ENCODE measurements at places on chromosomes 4 and X.

DNA sequence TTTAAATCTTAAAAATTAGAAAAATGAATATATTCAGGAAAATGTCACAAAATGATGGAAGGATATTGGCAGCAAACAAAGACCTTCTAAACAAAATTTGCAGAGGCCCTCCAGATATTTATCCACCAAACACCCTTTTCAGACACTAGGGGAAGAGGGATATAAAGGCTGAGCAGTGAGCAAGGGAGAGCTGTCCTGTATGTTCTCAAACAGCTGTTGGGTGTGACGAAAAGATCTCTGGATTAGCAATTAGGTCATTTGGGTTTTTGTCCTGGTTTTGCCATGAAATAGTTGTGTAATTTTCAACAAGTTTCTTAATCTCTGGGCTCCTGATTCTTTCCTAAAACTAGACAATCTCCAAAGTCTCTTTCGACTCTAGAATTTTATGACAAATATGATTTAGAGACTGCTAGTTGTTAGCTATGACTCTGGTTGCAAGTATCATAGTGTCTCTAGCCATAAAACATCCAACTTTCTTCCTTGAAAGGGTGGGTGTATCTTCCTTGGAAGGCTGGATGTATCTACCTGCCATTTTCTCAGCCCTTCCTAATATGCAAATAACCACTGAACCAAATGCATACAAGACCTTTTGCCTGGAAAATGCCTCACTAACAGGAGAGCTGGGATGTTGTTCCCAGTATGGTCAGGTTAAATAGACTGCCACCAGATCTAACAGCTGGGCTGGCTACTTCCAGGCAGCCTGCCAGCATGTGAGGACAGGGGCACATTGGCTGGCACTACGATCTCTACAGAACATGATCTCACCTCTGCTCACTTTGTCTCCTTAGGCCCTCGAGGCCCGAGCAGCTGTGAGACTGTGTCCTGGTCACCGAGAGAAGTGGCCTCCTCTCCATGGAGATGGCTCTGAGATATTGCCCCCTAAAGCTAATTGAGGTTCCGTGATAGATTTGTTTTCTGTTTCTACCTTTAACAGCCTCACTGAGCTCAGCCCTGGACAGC is 225.5 kb upstream of the JADE1 start:
- no peak for DNase-seq

GRCh38 chr4:147217655-147218054 is 263.2 kb upstream of the EDNRA start:
- DNase-seq = no peak

DNA sequence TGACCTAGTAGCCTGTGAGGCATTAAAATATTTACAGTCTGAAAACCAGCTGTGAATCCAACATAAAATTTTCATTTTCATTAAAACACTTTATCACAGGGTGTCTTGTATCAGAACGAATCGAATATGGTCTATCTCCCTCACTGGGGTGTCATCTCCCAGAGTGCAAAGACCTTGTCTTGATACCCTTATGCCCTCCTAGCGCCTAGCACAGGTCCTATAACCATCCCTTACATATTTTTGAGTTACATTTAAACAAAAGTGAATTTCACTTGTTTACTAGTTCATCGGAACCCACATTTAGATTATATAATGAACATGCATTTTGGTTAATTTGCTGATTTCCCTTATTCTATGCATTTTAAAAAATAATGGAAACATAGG is 14.0 kb downstream of the DIPK2B start:
- DNase-seq = no peak

GRCh38 chr4:56860781-56861180 is 39.3 kb upstream of the SPINK2 start:
- DNase-seq = no peak

- DNase-seq = no peak
These were observed 24.3 kb downstream of the RGS12 start for GRCh38 chr4:3317011-3317655.

- no peak for DNase-seq
These were observed 430.1 kb downstream of the GABRG1 start for GRCh38 chr4:45693746-45694145.

DNA sequence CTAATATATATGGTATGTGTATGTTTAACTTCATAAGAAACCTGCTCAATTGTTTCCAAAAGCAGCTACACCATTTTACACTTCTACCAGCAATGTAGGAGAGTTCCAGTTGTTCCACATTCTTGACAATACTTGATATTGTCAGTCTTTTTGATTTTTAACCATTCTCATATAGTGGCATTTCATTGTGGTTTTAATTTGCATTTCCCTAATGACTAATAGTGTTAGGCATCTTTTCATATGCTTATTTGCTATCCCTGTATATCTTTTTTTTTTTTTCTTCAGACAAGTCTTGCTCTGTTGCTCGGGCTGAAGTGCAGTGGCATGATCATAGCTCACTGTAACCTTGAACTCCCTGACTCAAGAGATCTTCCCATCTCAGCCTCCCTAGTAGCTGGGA is 58.2 kb upstream of the TRIM2 start:
- no peak for DNase-seq

- no peak for DNase-seq
These were observed 119.3 kb upstream of the CLNK start for GRCh38 chr4:10803713-10804343.

GRCh38 chr4:145279122-145279960 is 99.0 kb upstream of the OTUD4 start:
- DNase-seq = no peak

DNA sequence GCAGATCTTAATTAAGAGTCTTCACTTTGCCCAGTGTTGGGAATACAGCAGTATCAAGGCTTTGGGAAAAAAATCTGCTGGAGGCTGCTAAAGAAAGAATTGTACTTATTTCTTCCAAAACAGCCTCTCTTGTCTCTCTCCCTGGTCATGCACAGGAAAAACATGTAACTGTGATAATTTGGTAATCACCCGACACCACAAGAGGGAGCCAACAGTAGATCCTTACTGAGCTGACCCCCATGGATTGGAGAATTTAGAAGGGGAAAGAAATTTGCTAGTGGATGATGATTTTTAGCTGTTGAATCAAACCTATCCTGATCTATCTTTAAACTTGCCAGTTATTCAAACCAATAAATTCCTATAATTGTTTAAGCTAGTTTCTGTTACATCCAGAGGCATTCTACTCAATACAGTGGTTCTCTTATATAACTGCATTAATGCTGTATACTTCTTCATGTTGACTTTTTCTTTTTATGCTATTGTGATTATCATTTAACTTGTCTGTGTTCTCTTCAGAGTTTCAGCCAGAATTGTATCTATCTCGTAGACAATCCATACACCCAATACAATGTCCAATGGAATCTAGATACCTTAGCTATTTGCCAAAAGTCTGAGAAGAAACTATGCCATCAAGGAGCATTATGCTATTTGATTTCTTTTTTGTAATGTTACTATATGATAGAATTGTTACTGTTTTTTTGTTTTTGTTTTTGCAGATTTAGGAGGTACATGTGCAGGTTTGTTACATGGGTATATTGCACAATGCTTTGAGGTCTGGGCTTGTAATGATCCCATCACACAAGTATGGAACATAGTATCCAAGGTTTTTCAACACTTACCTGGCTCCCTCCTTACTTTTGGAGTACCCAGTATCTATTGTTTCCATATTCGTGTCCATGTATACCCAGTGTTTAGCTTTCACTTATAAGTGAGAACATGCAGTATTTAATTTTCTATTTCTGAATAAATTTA is 31.3 kb upstream of the ARHGEF38 start:
- DNase-seq = peak; percentile 13

DNA sequence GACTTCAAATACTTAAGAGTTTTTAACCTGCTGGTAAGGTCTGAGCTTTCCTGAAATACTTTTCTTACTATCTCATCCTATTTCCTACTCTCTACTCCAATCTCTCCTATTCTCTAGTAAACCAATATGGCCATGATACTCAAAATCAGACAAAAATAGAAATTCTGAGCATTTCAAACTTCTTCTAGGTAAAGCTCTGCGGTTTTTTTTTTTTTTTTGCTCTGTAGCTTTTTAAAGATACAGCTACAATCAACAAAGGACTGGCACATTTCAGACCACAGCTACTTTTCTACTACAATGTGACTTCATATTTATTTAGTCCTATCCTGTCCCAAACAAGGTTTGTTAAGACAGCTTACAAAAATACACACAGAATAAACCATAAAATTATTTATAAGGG is 31.1 kb downstream of the MAML3 start:
- no peak for DNase-seq

GRCh38 chr4:177408023-177408422 is 34.2 kb downstream of the AGA start:
- no peak for DNase-seq

- no peak for DNase-seq
These were observed 67.6 kb upstream of the UGT2B15 start for GRCh38 chr4:68738036-68738435.

GRCh38 chrX:71440401-71440800 is 74.2 kb downstream of the TAF1 start:
- DNase-seq = no peak

GRCh38 chr4:184538023-184538599 is 63.8 kb upstream of the IRF2 start:
- peak; percentile 67 for DNase-seq

- DNase-seq = no peak
These were observed 317.2 kb downstream of the DHX15 start for GRCh38 chr4:24266951-24267722.

All from activated CD4-positive, alpha-beta T cell treated with anti-CD3 and anti-CD28 coated beads for 48 hours (primary cell).